Activated CD4-positive, alpha-beta T cell treated with anti-CD3 and anti-CD28 coated beads, Interleukin-2, amount 10 ng/mL, durations not matched to agents 24 days and 14 days (primary cell): ENCODE measurements at places on chromosomes 7 and 10.

DNA sequence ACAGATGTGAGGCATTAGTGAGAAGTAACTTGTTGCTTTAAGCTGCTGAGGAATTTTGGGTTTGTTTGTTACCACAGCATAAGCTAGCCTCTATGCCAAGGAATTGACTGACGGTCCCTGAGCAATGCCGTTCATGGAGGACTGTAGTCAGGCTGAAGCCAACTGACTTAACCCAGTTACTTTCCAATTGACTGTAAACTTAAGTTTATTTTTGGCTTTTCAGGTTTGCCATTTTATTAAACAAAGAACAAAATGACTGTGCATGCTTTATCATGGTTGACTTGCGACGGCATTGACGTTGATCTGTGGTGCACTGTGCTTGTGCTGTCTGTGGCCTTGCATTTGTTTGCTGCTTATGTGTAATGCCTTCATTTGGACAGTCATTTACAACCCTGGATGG is 53.5 kb downstream of the DNAJB9 start:
- no peak for DNase-seq

- no peak for DNase-seq
Observed at GRCh38 chr7:112622159-112622715, 141.4 kb downstream of the LSMEM1 start.

- DNase-seq: peak; percentile 91
Observed at GRCh38 chr10:35208536-35208935, 81.9 kb downstream of the CREM start.

- no peak for DNase-seq
Observed at GRCh38 chr7:17126413-17127268, 171.8 kb upstream of the AHR start.

GRCh38 chr7:1282679-1283078 is 50.0 kb downstream of the UNCX start:
- DNase-seq: no peak

DNA sequence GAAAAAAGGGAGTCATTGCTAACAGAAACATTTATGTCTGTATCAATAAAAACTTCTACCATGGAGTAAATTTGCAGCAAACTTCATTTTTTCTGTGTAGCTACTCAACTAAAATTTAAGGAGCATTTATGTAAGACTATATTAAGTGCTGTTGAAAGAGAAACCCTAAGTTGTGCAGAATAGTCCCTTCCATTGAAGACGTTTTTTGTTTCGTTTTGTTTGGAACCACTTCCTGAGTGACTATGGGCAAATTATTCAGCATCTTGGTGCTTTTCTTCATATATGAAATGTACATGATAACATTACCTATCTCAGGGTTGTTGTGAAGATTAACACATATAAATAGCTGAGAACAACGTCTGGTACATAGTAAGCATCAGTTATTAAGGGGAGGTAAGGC is 24.3 kb downstream of the SEM1 start:
- DNase-seq: no peak

DNA sequence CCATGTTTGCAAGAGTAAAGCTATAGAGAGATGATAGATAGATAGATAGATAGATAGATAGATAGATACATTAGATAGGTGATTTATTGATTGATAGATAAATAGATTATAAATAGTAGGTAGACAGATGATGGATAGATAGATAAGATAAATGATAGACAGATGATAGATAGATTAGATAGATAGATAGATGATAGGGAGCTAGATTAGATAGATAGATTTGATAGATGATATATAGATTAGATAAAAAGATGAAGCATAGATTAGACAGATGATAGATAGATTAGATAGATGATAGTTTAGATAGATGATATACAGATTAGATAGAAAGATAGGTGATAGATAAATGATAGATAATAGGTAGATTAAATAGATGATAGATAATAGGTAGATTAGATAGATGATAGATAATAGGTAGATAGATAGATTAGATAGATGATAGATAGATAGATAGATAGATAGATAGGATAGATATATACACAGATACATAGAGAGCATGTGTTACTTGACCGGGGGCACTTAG is 243.3 kb upstream of the FOXK1 start:
- DNase-seq: no peak

GRCh38 chr7:20229646-20230500 is 12.7 kb upstream of the MACC1 start:
- no peak for DNase-seq

GRCh38 chr10:13450069-13450468 is 78.7 kb downstream of the BEND7 start:
- DNase-seq: no peak

- no peak for DNase-seq
Observed at GRCh38 chr7:151386301-151387160, 23.3 kb downstream of the WDR86 start.

DNA sequence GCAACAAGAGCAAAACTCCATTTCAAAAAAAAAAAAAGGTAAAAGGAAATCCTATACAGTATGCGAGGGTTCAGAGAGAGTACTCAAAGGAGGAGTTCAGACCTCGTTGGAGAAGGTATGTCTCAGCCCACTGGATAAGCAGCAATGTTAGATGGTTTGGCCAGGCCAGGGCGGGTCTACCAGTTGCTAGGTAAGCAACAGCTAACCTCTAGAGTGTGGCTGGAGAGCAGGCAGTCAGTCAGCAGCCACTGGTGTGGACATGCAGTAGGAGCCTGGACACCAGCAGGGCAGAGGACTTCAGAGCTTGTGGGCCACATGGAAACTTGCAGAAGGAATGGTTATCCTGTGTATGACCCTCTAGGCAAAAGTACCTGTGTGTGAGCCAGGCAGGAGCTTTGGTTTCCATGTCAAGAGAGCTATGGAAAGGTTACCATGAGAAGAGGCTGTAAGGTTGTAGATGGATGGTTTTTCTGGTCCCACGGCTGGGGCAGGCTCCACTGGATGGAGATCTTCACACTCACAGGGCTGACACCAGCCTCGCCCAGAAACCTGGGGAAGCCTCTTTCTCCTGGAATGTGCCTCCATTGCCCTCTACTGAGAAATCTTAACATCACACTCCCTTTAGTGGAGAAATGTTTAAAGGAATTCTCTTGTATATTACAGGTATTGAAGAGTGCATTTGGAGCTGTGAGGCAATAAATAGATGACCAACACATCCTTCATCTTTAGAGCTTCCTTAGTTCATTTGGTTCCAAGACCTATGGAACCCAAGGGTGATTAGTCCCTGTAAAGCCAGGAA is 63.6 kb downstream of the CCDC186 start:
- peak; percentile 53 for DNase-seq

- DNase-seq: no peak
Observed at GRCh38 chr10:13078912-13079775, 20.8 kb upstream of the OPTN start.

DNA sequence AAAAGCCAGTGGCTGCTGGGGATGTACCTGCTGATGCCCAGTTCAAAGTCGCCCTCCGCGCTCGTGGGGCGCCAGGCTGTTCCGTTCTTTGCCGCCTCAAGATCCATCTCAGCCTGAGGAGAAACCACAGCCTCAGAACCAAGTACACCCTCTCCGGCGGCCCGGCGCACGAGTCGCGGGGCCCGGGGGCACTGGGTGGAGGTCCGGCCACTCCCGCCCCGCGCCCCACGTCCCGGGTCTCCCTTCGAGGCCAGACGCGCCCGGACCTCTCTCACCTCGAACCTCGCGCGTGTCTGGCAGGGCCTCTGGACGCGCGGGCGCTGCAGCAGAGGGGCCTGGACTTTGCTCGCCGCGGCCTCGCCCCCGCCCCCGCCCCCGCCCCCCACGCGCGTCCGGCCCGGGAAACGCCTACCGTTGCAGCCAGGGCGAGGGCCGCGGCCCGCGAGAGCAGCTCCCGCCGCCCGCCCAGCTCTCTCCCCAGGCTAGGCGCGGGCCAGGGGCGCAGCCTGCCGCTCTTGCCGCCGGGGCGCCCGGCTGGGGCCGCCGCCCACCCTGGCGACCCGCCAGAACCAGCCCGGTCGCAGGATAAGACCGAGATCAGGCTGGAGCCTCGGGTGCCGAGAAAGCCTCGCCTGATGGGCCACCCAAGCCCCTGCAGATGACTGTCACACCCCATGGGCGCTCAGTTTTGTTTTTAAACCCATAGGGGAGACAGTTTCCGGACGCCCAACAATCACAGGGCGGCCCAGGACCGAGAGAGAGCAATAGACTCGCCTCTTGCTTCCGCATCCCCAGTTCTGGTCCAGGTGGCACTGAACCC is at the start of gene ABCB4:
ABCB4 (minus strand) TSS at position 322 of the 820 bp plus-strand sequence; CDS start at position 107, 215 bp downstream.
- DNase-seq: no peak
